ENCODE measurements at places on chromosomes 16 and 17.
A peak's percentile ranks its signal among the peaks of the same experiment; 100 is the strongest.

DNA sequence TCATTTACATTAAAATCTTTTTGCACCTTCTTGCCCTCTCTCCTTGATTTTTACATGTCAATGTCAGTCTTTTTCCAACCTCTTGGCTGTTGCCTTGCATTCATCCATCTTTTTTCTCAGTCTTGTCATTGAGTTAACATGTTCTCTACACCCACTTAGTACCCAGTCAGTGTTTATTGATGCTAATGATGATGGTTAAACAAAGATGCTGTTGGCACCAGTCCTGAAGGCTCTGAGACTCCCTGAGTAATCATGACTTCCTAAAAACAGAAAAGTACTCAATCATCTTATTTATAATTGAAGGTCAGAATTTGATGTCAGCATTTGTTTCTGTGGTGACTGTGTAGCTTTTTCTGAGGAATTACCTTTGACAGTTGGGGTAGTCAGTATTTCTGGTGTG is 104.5 kb downstream of the NLK start:
- H3K27ac ChIP-seq, result no peak overlapping the region
- no peak overlapping the region for H3K4me3 ChIP-seq
- no peaks in the 10 kb centered on the region for H3K27me3 ChIP-seq
- no peaks in the 10 kb centered on the region for H3K36me3 ChIP-seq
- no peak for DNase-seq

GRCh38 chr16:19113577-19114358 is at the start of gene ITPRIPL2:
ITPRIPL2 (plus strand) TSS chr16:19113964; CDS start chr16:19114462, 498 bp downstream.
- H3K36me3 ChIP-seq, result no peaks in the 10 kb centered on the region
- H3K27me3 ChIP-seq, result no peaks in the 10 kb centered on the region
- peaks cover 58% of the 10 kb centered on the region for H3K4me1 ChIP-seq
- peak; percentile 55 for DNase-seq
- H3K27ac ChIP-seq, result peak within 1 kb of the TSS; percentile 86

DNA sequence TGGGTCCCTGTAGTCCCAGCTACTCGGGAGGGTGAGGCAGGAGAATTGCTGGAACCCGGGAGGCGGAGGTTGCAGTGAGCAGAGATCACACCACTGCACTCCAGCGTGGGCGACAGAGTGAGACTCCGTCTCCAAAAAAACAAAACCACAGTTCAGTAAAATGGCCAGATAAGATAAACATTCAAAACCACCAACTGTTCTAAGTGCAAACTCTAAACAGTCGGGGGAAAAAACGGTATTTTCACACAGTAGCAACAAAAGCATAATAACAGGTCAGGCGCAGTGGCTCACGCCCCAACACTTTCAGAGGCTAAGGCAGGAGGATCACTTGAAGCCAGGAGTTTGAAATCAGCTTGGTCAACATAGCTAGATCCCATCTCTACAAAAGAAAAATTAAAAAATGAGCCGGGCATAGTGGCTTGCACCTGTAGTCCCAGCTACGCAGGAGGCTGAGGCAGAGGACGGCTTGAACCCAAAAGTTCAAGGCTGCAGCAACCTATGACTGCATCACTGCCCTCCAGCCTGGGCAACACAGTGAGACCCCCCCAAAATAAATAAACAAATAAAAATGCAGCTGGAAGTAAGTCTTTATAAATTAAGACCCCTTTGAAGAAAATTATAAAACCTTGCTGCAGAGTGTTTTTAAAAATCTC is 10.8 kb upstream of the HASPIN start:
- no peak overlapping the region for H3K4me3 ChIP-seq
- DNase-seq, result no peak
- H3K27ac ChIP-seq, result no peak overlapping the region

DNA sequence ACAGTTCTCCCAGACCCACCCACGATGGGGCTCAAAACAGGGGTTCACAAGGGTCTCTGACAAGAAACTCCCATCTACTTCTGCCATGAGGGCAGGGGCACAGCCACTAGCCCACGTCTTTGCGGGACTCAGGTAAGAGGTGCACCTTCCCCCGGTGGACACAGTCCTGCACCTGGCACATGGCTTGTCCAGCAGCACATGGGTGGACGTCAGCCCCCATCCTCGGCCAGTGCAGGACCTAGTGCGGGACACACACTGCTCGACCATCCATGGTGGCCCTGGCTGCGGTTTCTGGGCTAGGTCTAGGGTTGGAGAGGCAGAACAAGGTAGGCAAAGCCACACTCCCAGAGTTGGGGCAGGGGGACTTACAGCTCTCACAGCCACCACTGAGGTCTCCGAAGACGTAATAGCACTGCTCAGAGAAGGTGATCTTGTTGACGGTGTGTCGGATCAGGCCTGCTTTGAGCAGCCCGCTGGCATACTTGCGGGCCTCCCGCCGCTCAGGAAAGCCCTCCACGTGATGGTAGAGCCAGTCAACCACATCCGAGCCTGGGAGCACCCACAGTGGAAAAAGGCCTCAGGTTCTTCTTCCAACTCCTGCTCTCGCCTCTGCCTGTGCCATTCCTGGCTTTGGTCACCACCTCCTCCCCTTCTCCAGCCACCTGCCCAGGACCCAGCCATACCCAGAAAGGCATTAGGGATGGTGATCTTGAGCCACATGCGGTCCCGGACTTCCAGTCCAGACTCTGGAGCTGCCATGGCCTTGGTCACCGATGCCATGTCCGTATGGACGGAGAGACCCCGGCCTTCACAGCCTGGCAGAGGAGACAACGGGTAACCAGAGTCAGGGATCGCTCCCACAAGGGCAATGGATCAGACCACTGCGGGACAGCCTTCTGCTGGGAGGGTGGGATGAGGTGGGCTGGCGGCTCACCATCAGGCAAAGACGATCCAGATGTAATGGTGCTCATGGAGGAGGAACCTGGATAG is 7.3 kb downstream of the ACADVL start:
- no peak for DNase-seq
- peaks cover 62% of the 10 kb centered on the region for H3K36me3 ChIP-seq
- H3K27ac ChIP-seq, result no peak overlapping the region
- H3K4me3 ChIP-seq, result no peak overlapping the region

DNA sequence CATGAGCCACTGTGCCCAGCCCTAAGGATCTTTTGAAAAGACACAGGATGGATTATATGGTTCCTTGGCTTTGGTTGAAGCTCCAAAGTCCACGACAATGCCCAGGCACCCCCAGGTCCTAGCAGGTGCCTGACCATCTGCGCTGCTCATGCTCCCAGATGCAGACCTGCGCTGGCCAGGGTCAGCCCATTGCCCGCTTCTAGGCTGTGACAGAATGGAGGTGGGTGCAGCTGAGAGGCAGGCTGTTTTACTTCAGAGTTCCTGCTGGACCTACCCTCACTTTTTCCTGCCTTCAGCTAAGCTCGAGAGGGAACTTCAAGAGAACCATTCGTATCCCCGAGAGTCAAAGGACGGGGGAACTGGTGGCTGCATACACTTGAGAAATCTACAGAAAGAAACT is 60.5 kb downstream of the AMFR start:
- no peak overlapping the region for H3K27ac ChIP-seq
- no peak for DNase-seq
- no peaks in the 10 kb centered on the region for H3K27me3 ChIP-seq
- H3K4me3 ChIP-seq, result no peak overlapping the region
- no peaks in the 10 kb centered on the region for H3K4me1 ChIP-seq
- peaks cover 98% of the 10 kb centered on the region for H3K36me3 ChIP-seq

- H3K27ac ChIP-seq, result peak overlapping the region; percentile 92
- no peaks in the 10 kb centered on the region for H3K27me3 ChIP-seq
- DNase-seq, result peak; percentile 94
- H3K4me3 ChIP-seq, result no peak overlapping the region
- peaks cover 57% of the 10 kb centered on the region for H3K4me1 ChIP-seq
Observed at GRCh38 chr17:67441052-67441895, 64.2 kb downstream of the PITPNC1 start.

GRCh38 chr16:48269011-48269410 is 21.7 kb upstream of the ABCC11 start:
- H3K27ac ChIP-seq, result no peak overlapping the region
- no peaks in the 10 kb centered on the region for H3K27me3 ChIP-seq
- DNase-seq, result no peak
- no peak overlapping the region for H3K4me3 ChIP-seq
- H3K36me3 ChIP-seq, result peaks cover 52% of the 10 kb centered on the region
- no peaks in the 10 kb centered on the region for H3K4me1 ChIP-seq

GRCh38 chr16:72191551-72191950 is 19.6 kb upstream of the PMFBP1 start:
- no peaks in the 10 kb centered on the region for H3K4me1 ChIP-seq
- no peak for DNase-seq
- H3K27ac ChIP-seq, result no peak overlapping the region
- no peaks in the 10 kb centered on the region for H3K27me3 ChIP-seq

GRCh38 chr17:14776791-14777190 is 475.9 kb downstream of the HS3ST3B1 start:
- H3K4me1 ChIP-seq, result peaks cover 27% of the 10 kb centered on the region
- no peak overlapping the region for H3K4me3 ChIP-seq
- no peaks in the 10 kb centered on the region for H3K36me3 ChIP-seq

GRCh38 chr17:21679256-21680146 is 12.8 kb upstream of the KCNJ18 start:
- H3K27ac ChIP-seq, result no peak overlapping the region
- no peak for DNase-seq
- H3K36me3 ChIP-seq, result no peaks in the 10 kb centered on the region
- H3K4me3 ChIP-seq, result no peak overlapping the region

- H3K4me1 ChIP-seq, result peaks cover 22% of the 10 kb centered on the region
- H3K4me3 ChIP-seq, result no peak overlapping the region
- peaks cover 95% of the 10 kb centered on the region for H3K36me3 ChIP-seq
- no peaks in the 10 kb centered on the region for H3K27me3 ChIP-seq
- no peak for DNase-seq
- H3K27ac ChIP-seq, result no peak overlapping the region
Observed at GRCh38 chr16:67460168-67460567, 20.8 kb downstream of the ATP6V0D1 start.

GRCh38 chr17:5695480-5695879 is 111.2 kb upstream of the NLRP1 start:
- H3K27me3 ChIP-seq, result no peaks in the 10 kb centered on the region
- no peak for DNase-seq
- no peak overlapping the region for H3K27ac ChIP-seq
- H3K36me3 ChIP-seq, result no peaks in the 10 kb centered on the region
- H3K4me1 ChIP-seq, result no peaks in the 10 kb centered on the region

- H3K36me3 ChIP-seq, result no peaks in the 10 kb centered on the region
- no peaks in the 10 kb centered on the region for H3K4me1 ChIP-seq
- no peaks in the 10 kb centered on the region for H3K27me3 ChIP-seq
- H3K27ac ChIP-seq, result no peak overlapping the region
Observed at GRCh38 chr16:49866595-49867071, 10.7 kb upstream of the ZNF423 start.

DNA sequence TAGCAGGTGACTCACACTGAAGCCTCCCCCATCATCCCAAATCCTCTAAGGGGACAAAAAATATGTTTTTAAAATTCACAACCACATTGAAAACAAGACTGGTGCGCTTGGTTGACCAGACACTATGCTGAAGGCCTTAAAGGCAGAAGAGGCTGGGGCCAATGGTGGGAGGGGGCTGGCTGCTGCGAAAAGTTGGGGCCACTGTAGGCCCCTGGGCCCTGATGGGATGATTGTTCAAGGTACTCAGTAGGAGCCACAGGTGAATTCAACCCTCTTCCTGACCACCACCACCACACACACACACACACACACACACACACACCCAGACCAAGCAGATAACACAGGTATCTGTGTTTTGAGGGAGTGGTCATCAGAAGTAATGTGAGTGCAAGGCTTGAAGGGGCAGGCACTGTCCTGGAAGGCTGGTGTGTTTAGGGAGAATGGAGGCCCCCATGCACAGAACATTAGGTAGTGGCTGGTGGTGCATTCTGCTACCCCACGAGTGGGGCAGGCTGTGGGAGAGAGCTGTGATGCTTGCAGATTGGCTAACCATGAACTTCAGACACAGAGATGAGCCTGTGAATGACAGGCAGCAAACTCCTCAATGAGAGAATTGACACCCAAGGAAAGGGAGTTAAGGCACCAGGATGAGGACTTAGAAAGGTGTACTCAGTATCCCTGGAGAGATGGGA is 55.0 kb downstream of the NT5M start:
- peaks cover 2% of the 10 kb centered on the region for H3K4me1 ChIP-seq
- H3K36me3 ChIP-seq, result no peaks in the 10 kb centered on the region
- H3K27me3 ChIP-seq, result no peaks in the 10 kb centered on the region
- no peak for DNase-seq

DNA sequence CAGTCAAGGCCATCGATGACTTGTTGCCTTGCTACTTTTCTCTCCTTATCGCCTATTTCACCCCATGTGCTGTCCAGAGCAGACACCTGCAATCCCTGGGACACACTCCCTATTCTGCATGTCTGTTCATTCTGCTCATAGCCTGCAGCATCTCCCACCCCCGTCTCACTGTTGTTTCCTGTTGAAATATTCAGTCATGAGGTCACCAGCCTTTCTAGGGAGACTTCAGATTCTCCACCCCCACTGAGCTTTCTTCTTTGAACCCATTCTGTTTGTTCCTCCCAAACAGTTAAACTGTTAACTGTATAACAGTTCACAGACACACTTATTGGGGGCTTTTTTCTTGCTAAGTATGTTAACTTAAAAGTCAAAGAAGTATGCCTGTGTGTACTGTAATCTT is 94.4 kb downstream of the AATF start:
- peaks cover 65% of the 10 kb centered on the region for H3K36me3 ChIP-seq
- DNase-seq, result no peak
- no peak overlapping the region for H3K27ac ChIP-seq
- H3K4me1 ChIP-seq, result no peaks in the 10 kb centered on the region

All from CD14-positive monocyte (primary cell).